ENCODE measurements at places on chromosomes 7 and 10.

GRCh38 chr10:85927952-85928665 lies 438.5 kb downstream of the GRID1 start:
- no peak for DNase-seq
- no peak overlapping the region for H3K27ac ChIP-seq
- H3K4me3 ChIP-seq: no peak overlapping the region
- H3K4me1 ChIP-seq: no peaks in the 10 kb centered on the region

DNA sequence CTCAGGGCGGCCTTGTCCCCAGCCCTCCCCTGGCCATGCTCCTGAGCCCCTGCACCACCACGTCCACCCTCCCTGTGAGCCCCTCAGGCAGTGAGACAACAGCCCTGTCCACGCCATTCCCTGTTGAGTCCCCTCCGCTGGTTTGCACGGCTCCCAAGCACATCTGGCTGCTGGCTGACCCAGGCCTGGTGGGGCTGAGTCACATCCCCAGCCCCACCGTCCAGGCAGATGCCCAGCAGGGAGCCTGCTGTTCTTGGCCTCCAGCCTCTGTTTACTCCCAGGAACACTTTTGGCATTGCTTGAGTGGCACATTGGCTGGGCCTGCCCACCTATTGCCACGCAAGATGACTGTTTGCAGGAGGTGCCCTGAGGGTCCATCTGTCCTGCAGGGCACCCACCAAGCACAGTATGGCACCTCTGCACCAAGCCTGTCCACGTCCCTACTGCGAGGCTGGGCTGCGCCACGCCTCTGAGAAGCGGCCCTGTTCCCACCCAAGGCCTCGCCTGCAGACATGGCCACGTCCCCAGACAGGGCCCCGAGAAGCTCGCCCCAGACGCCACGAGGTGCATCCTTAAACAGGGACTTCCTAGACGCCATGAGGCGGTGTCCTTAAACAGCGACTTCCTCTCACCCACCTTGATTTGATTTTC lies 48.4 kb upstream of the INPP5A start:
- no peak for DNase-seq
- H3K4me3 ChIP-seq: no peak overlapping the region
- H3K27ac ChIP-seq: no peak overlapping the region
- H3K27me3 ChIP-seq: no peaks in the 10 kb centered on the region
- no peaks in the 10 kb centered on the region for H3K36me3 ChIP-seq

- no peak for DNase-seq
- H3K4me1 ChIP-seq: no peaks in the 10 kb centered on the region
- H3K4me3 ChIP-seq: no peak overlapping the region
- H3K27ac ChIP-seq: no peak overlapping the region
Measured at GRCh38 chr7:51455086-51455485, 138.5 kb upstream of the COBL start.

DNA sequence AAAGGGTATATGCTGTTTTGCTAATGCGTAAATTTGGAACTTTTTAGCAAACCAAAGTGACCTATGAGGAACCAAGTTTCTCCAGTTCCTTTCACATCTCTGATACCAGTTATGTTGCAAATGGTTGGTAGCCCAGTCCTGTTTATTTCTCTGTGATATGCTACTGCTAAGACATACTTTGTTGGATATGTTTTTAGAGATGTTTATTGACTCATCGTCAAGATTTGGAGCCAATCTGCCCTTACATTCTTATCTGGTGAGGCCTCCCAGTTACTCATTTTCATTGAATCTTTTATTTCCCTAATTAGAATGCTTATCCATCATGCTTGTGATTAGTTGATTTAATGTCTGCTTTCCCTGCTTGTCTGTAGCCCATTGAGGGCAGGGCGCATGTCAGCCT lies 58.9 kb downstream of the LRGUK start:
- H3K27me3 ChIP-seq: no peaks in the 10 kb centered on the region
- DNase-seq: no peak
- H3K36me3 ChIP-seq: no peaks in the 10 kb centered on the region

GRCh38 chr10:62511238-62511637 lies 137.1 kb downstream of the ZNF365 start:
- H3K27me3 ChIP-seq: no peaks in the 10 kb centered on the region
- no peak overlapping the region for H3K4me3 ChIP-seq
- no peaks in the 10 kb centered on the region for H3K4me1 ChIP-seq

GRCh38 chr10:62194924-62195674 lies 73.5 kb downstream of the RTKN2 start:
- H3K4me1 ChIP-seq: peaks cover 7% of the 10 kb centered on the region
- no peak for DNase-seq
- no peak overlapping the region for H3K4me3 ChIP-seq
- no peaks in the 10 kb centered on the region for H3K36me3 ChIP-seq
- H3K27me3 ChIP-seq: no peaks in the 10 kb centered on the region
- no peak overlapping the region for H3K27ac ChIP-seq

- H3K27ac ChIP-seq: no peak overlapping the region
- no peaks in the 10 kb centered on the region for H3K4me1 ChIP-seq
- H3K36me3 ChIP-seq: no peaks in the 10 kb centered on the region
- no peak for DNase-seq
- no peaks in the 10 kb centered on the region for H3K27me3 ChIP-seq
Measured at GRCh38 chr7:39095875-39096619, 118.3 kb downstream of the POU6F2 start.

- H3K27ac ChIP-seq: no peak overlapping the region
- no peaks in the 10 kb centered on the region for H3K36me3 ChIP-seq
- no peak overlapping the region for H3K4me3 ChIP-seq
- H3K27me3 ChIP-seq: no peaks in the 10 kb centered on the region
Measured at GRCh38 chr10:44673245-44673983, 237.7 kb upstream of the TMEM72 start.

- H3K27ac ChIP-seq: no peak overlapping the region
- DNase-seq: no peak
- no peaks in the 10 kb centered on the region for H3K36me3 ChIP-seq
- no peak overlapping the region for H3K4me3 ChIP-seq
- H3K4me1 ChIP-seq: no peaks in the 10 kb centered on the region
Measured at GRCh38 chr7:156160811-156161210, 348.5 kb upstream of the SHH start.

DNA sequence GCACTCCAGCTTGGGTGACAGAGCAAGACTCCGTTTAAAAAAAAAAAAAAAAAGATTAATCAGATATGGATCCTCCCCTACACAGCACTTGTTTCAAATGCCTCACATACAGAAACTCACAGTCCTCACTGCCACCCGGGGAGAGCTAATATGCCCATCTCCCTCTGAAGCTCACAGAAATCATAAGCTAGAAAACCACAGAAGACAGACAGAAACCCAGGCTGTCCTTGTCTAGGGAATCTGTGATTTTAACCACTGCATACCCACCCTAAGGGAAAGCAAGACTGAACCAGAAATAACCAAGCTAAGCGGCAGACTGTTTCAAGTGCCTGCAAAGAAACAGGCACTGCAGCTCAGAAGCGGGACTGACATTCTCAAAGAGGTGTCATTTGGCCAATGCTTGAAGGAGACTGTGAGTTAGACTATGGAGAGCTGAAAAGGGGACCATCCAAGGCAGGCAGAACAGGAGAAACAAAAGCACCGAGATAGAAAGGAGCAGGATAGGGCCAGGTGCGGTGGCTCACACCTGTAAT lies 37.6 kb downstream of the SLC37A3 start:
- no peak for DNase-seq
- no peak overlapping the region for H3K4me3 ChIP-seq
- no peaks in the 10 kb centered on the region for H3K4me1 ChIP-seq
- H3K27me3 ChIP-seq: no peaks in the 10 kb centered on the region

DNA sequence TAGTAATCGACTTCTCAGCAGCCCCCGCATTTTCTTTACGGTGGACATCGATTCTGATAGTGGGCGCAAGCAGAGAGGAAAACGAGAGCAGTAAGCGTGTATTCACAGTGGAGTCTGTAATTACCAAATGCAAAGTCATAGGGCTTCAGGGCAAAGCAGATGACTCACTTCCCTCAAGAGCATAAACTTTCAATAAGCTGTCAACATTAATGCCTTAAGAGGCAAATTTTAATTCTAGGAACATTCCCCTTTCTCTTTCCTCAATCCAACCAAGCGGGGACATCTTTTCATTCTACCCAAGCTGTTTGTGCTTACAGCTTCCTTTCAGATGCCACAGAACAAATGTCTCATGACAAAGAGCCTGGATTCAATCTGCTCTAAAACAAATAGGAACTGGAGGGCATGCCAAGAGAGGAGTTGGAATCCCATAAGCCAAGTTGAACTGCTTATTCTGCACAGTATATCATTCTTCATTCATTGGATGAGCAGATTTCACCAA lies 48.6 kb downstream of the MALSU1 start:
- H3K4me3 ChIP-seq: no peak overlapping the region
- no peak for DNase-seq
- H3K36me3 ChIP-seq: no peaks in the 10 kb centered on the region
- no peaks in the 10 kb centered on the region for H3K4me1 ChIP-seq
- H3K27me3 ChIP-seq: no peaks in the 10 kb centered on the region

DNA sequence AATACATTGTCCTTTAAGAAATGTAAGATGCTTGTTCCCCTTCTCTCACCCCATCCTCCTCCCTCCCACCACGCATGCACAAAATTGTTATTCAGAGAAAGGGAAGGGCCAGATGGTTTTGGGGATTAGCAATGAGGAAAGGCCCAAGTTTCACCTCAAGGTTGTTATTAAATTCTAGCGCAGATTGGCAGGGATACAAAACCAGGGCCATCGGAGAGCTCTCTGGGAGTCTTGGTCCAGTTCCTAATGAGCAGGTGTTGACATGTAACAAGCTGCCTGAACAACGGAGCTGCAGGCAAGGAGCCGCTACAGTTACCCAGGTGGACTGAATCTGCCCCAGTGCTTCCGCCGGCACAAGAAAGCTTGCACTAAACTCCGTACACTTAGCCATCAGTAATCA lies 9.7 kb upstream of the ANK3 start:
- no peak overlapping the region for H3K27ac ChIP-seq
- no peaks in the 10 kb centered on the region for H3K4me1 ChIP-seq
- H3K36me3 ChIP-seq: no peaks in the 10 kb centered on the region
- no peak for DNase-seq
- no peak overlapping the region for H3K4me3 ChIP-seq

DNA sequence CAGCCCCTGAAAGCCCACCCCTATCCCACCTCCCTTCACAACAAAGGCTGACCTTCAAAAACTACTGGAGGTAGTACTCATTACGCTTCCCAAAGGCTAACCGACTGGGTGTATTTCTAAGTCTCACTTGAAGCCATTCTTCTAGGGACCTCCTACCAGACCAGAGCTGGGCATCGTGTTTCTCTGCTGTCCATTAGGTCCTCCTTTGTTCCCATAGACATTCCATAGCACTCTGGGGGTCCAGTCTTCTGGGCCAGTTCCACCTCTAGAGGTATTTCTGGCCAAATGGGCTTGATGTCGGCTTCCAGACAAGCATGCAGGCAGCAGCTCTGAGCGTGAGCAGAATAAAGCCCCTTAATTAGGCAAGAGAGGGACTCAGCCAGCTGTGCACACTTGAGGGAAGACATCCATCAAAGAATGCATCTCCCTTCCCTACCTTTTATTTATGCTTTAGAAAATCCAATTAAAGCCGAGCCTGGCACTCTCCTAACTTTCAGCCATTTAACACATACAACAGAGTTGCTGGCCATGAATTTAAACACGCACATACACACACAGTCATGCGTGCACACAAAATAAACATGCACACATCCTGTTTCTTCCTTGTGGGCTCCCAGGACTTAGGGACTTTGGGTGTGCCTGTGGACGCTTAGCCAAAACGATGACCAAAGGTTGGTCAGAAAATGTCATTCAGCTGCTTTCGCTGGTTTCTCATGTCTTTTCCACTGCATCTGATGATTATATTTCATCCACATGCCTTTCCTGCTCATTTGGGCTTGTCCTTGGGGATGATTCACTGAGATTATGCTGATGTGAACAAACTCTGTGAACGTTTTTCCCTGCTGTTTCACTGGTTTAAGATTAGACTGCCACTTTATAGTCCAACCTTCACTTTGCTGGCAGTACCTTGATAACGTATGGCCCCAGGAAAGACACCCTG lies 362.0 kb upstream of the NFE2L3 start:
- H3K4me3 ChIP-seq: no peak overlapping the region
- DNase-seq: no peak
- H3K36me3 ChIP-seq: no peaks in the 10 kb centered on the region
- no peaks in the 10 kb centered on the region for H3K27me3 ChIP-seq
- H3K27ac ChIP-seq: peak overlapping the region; percentile 59

GRCh38 chr7:148356303-148356702 lies 234.3 kb upstream of the C7orf33 start:
- H3K27me3 ChIP-seq: no peaks in the 10 kb centered on the region
- no peak for DNase-seq
- H3K36me3 ChIP-seq: no peaks in the 10 kb centered on the region
- no peak overlapping the region for H3K27ac ChIP-seq
- no peak overlapping the region for H3K4me3 ChIP-seq

DNA sequence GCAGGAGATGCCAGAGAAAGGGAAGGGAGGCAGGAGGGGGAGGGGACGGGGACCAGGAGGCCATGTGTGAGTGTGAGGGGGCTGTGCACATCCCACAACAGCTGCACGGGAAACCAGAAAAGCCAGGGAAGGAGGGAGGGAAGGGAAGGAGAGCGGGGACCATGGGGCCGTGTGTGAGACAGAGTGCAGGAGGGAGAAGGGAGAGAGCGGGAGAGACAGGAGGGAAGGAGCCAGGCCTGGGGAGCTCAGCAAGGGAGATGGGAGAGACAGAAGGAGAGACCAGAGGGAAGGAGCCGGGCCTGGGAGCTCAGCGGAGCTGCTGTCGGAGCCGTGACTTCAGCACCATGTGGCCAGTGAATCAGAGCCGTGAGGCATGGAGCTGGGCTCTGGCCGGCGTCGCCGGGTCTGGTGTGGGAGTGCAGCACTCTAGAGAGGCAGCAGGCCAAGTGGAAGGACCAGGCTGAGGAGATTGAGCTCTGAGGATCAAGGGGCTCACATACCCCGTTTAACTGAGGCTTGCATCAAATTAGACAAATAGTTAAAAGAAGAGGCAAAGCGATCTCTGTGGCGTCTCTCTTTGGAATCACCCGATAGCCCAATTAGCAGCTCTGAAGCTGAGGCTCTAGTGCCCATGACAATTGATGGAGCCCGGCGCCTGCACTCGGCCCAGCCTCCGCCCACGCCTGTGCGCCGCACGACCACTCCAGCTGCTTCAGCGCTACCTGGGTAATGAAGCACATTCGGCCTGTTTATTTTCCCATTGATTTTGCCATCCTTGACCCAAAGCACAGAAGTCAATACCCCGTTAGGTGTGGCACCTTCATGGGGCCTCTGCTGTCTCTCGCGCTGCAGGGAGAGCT lies 150.4 kb downstream of the MAD1L1 start:
- no peak overlapping the region for H3K4me3 ChIP-seq
- H3K4me1 ChIP-seq: no peaks in the 10 kb centered on the region
- DNase-seq: no peak
- no peaks in the 10 kb centered on the region for H3K36me3 ChIP-seq

DNA sequence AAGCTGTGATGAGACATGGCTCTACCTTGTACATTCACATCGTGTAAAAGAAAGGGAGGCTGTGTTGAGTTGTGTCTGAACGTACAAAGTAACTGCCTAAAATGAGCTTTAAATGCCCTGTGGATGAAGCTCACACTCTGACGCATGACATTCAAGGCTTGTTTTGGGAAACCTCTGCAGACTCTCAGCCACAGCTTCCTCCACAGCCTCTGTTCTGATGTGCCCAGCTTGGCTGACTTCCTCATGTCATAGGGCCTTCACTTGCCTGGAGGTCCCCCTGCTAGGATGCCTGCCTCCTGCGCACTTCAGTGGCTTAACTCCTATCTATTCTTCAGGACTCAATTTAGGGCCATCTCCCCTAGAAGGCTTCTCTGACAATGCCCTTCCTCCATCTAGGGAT lies 230.0 kb upstream of the HABP2 start:
- no peak overlapping the region for H3K4me3 ChIP-seq
- no peak for DNase-seq
- peaks cover 10% of the 10 kb centered on the region for H3K4me1 ChIP-seq
- H3K27me3 ChIP-seq: no peaks in the 10 kb centered on the region
- no peak overlapping the region for H3K27ac ChIP-seq
- no peaks in the 10 kb centered on the region for H3K36me3 ChIP-seq
